ENCODE measurements at places on chromosomes 12 and 14.
A peak's percentile ranks its signal among the peaks of the same experiment; 100 is the strongest.

GRCh38 chr12:130127912-130128789 is 34.1 kb upstream of the FZD10 start:
- no peak for DNase-seq

GRCh38 chr14:69204753-69205152 is 13.5 kb downstream of the EXD2 start:
- DNase-seq = no peak

- DNase-seq = no peak
Observed at GRCh38 chr12:49899286-49899843, 4.3 kb downstream of the FAIM2 start.

- DNase-seq = peak; percentile 99
Observed at GRCh38 chr12:95412482-95413311, 61.3 kb upstream of the METAP2 start.

DNA sequence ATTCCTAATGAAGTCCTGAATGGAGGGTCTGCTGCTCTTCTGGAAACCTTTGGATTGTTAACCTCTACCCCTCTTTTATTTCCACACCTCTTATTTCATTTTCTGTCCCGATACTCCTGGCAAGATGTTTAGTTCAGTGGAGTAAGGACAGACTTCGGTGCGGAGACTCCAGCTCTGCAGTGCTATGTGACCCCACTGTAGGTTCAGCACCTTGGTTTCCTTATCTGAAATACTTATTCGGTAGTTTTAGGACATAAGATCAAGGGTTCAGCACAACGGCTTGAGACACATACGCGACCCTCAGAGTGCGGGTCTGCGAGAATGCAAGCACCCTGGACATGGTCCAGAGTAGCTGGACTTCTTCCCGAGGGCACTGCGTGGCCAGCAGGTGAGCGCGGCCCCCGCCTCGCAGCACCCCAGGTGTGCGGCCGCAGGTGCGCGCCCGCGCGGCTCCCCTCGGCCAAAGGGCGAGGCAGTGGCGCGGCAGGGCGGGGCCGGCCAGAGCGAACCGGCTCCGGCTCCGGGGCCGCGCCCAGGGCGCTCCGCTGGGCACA is 465 bp upstream of the FGD4 start:
- DNase-seq = no peak

- no peak for DNase-seq
Observed at GRCh38 chr12:50609292-50609874, 104.6 kb downstream of the DIP2B start.

DNA sequence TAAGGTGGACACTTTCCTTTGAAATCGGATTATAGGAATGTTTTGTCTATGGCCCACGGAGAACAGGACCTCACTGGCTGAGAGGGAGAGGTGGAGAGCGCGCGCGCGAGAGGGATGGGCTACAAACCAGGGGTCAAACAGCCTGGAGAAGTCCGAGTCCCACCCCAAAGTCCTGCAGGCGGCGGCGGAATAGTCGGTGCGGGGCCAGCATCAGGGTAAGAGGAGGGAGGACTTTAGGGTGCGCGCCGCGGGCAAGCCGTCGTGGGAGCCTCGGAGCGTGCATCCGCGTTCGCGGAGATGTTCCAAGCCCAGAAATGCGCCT is 3.3 kb upstream of the HOXC8 start:
- DNase-seq = no peak

DNA sequence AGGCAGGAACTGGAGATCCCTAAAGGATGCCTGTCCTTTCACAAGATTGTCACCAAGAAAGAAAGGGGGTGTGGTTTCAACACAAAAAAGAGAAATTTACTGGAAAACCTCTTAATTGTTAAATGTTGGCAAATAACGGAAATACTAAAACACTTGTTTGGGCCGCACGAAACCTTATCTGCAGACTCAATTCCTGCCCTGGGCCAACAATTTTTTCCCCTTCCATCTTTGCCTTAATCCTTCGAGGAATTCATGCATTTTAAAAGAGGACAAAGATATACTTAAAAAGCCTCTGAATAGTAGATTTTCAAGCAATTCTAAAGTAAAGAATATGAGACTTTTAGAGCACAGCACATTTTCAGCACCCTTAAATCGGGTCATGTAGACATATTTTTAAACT is 366.2 kb downstream of the DUSP6 start:
- no peak for DNase-seq

DNA sequence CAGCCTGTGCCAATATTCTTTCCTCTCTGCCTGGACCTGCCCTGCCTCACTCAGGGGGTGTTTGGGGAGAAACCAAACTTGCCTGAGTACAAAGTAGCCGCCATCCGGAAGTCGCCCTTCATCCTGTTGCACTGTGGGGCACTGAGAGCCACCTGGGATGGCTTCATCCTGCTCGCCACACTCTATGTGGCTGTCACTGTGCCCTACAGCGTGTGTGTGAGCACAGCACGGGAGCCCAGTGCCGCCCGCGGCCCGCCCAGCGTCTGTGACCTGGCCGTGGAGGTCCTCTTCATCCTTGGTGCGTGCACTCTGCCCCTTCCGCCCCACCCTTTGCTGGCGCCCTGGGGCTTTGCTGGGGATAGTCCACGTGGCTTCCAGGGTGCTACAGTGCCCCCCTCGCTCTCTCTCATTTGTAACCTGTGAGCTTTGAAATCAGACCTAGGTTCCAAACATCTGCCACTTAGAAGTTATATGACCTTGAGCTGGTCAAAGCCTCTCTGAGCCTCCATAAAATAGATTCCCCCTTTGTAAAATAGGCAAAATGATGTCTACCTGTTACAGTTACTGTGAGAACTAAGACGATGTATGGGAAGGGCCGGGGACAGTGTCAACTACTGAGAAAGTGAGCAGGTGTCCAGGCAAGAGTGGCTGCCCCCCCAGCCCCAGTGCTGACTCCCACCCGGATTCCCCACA is 4.5 kb downstream of the KCNH3 start:
- no peak for DNase-seq
